ENCODE measurements at places on chromosomes 5 and 9. TPM values are rescaled to one million over a fixed set of nuclear protein-coding genes. Genes with fewer than 3 reads are reported as not detected.

GRCh38 chr5:38077652-38078051, 180.7 kb upstream of the EGFLAM start:
- DNase-seq, result no peak

The ADAMTS13 gene
- total RNA-seq, result 21.4 TPM

GRCh38 chr5:123265551-123265950, 157.7 kb downstream of the CEP120 start:
- DNase-seq, result no peak

- DNase-seq, result no peak
Measured at GRCh38 chr5:52665559-52665958, 122.2 kb upstream of the ITGA1 start.

GRCh38 chr9:95876138-95876444, 600 bp downstream of the ERCC6L2 start:
- DNase-seq, result no peak

DNA sequence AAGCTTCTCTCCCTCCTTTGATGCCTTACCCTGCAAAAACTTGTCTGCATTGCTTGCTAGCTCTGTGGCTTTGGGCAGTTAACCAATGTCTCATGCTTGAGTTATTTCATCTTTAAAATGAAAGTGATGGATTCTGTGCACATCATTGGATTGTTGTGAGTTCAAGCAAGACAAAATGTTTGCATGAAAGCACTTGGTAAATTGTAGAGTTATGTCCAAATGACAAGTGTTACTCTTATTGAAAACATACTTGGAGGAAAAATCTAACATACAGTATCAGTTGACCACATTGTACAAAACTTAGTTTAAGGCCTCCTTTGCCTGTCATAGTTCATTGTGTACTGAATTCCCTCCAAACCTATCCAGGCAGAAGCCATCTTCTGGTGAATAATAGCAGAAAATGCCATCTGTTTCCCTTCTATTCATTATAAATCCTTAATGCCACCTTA, 30.0 kb downstream of the TGFBR1 start:
- DNase-seq, result no peak

DNA sequence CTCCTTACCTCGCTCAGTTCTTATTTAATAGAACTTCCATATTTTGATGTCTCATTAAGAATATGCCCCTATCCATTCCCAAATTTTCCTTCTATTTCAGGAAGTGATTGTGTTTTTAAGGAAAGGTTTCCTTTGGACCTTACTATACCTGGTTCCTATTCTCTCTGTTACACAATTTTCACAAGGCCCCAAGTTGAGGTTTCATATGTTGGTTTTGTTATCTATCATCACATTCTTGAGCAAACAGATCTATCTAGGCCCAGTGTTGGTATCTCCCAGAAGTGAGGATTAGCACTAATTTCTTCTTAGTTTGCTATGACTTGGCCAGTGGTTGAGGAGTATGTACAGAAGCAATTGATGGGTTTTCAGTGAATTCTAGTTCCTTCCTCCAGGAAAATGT, 41.5 kb downstream of the ALG2 start:
- DNase-seq, result no peak

The DMGDH gene
- total RNA-seq, result 119 TPM

DNA sequence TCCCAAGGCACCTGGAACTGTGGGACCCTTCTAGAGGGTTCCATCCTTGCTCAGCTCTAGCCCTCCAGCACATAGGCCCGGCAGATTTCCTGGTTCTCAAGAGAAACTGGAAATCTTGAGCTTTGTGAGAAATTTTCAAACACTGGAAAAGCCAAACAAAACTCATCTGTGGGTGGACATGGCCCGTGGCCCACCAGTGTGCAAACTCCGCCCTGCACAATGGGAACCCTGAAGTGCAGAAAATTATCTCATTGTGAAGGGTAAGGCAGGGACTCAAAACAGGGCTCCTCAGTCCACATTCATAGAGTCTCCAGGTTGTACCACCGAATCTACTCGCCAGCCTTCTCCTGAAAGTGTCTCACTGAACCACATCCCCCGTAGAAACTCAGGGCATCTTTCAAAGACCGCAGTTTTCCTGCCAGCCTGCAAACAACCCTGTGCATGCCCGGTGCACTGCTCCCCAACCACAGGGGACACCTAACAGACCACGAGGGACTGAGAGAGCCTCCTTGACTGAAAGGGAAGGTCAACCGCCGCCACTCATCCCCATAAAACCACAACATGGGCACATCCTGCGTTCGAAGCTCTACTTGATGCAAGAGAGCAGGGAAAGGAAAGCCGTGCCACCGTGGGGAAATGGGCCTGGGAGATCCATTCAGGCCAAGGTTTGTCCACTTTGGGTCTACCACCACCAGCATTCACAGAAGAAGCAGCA, 18.1 kb downstream of the ADAMTS2 start:
- DNase-seq, result no peak

The AFF4 gene
- total RNA-seq, result 17.4 TPM

DNA sequence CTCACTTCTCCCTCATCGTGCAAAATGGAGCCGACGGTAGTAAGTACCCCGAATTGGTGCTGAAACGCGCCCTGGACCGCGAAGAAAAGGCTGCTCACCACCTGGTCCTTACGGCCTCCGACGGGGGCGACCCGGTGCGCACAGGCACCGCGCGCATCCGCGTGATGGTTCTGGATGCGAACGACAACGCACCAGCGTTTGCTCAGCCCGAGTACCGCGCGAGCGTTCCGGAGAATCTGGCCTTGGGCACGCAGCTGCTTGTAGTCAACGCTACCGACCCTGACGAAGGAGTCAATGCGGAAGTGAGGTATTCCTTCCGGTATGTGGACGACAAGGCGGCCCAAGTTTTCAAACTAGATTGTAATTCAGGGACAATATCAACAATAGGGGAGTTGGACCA, 979 bp downstream of the PCDHGA12 start:
- DNase-seq, result no peak

GRCh38 chr5:180070756-180071530, 616 bp downstream of the RNF130 start:
- peak; percentile 68 for DNase-seq

GRCh38 chr9:10855847-10856246, 243.0 kb upstream of the PTPRD start:
- no peak for DNase-seq

The OGN gene
- not detected for total RNA-seq

The LCN1 gene
- not detected for total RNA-seq

- peak; percentile 52 for DNase-seq
Measured at GRCh38 chr5:143229896-143230675, 173.4 kb downstream of the NR3C1 start.

The CKMT2 gene
- 0.78 TPM for total RNA-seq

DNA sequence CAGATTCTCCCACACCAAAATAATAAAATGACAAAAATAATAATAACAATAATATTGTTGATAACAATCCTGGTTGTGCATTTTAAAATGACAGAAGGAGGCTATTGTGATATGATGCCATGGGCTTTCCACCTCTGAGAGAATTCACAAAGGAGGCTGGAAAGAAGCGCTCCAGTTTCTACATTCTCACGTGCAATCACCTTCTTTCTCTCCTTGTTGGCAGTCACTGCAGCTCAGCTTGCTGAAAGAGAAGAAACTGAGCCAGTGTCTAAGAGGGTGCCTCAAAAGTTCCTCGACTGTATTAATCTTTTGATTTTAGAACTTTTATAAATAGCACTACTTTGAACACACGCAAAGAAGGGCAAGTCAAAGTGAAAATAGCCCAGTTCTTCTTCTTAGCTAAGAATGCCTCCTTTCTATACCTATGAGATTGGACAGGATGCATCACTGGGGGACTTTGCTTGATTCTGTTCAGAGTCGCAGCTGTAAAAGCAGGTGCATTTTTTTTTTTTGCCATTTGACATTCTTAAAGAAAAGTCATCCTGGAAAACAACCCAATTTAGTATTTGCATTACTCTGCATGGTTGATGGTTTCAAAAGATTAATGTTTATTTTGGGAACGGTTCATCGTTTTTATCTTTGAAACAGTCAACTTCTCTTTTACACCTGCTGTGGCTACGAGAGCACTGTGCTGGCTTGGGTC, 12.4 kb upstream of the SUB1 start:
- DNase-seq, result no peak

- DNase-seq, result peak; percentile 81
Measured at GRCh38 chr5:80184235-80185023, 71.4 kb downstream of the SERINC5 start.

GRCh38 chr9:130451004-130451390, 6.2 kb downstream of the ASS1 start:
- no peak for DNase-seq

DNA sequence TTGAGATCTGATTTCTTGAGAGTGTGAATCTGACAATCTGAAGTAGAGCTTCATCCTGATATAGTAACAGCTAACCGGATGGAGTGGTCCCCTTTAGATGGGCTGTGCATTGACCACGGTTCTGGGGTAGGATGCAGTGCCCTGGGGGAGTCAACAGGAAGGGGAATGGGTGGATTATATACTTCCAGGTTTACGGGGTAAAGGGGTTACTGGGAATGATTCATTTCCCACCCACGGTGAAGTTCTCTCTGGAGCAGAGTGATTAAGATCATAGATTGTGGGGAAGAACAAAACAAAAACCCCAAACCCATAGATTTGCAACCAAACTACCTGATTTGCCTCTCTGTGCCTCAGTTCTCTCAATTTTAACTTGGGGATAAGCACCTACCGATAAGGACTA, 1.5 kb upstream of the B4GALT7 start:
- no peak for DNase-seq

DNA sequence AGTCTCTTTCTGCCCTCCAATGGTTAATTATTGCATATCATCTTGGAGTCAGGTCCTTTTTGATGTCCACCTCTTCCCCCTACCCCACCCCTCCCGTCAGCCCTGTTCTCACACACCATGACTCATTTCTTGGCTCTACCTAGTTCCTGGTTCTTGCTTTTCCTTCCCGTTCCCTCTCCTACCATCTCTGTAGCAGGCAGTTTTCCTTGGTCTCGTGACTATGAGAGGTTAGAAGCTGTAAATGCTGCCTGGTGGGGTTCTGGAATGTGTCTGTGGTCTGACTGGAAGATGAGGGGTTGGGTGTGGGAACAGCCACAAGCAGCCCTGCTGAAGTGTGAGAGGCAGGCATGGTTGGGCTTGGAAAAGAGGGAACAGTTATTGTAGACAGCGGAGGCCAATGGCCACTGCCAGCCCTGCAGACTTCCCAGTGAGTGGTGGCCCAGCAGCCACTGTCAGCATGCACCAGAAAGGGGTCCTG, 18.2 kb downstream of the SLC22A5 start:
- DNase-seq, result no peak

DNA sequence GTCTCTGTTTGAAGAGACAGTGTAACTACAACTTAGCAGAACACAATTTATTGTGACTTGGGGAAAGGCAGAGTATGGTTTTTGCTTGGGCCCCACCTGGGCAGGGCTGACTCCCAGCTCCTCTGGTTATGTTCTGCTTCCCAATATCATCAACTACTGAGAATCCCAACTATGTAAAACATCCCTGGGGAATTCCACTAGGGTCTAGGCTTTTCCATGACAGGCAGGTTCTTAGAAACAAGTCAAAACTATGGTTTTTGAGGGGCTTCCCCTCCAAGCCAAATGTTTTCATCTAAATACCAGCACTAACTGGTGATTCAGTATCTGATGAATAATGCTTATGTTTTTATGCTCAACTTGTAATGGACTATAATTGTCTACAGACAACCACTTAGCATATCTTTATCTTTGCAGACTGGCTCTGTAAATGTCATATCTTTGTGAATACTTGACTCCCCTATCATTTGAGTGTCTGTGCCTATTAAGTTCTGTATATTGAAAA, 409.5 kb downstream of the PDE4D start:
- DNase-seq, result no peak

Data from left lobe of liver (tissue), 2 donors.